Activated B cell treated with CpG ODN at 0.5 μM for 24 hours (primary cell): ENCODE measurements at places on chromosomes 1 and 21.

DNA sequence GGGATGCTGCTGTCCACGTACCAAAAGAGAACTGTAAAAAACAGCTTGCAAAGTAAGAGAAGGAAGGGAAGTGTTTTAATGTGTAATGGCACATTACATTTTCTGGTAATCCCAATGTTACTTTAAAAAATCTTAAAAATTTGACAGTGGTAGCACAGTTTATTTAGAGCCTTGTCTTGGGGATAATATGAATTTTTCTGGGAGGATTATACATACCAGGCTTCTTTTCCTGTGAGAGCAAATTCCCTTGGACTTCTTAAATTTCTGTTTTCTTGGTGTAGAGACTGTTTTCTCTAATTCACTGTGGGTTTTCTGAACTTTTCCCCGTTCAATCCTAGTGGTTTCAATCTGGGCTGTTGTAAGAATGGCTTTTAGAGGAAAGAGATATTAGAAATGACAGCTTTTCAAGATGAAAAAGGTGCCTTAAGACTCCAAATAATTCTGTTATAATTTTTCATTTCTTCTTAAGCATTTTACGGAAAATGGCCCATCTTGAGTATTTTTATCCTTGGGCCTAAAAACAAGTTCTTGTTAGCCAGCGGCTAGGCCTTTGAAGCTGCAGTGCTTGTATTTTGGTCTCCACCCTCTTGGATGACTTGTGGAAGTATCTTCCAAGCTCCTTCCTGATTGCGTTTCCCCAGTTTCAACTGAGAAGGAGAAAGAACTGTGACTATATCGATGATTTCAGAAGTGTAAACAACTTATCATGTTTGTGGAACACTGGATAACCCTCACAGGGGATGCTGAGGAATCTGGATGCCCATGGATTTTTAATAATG is 70.0 kb downstream of the LEPR start:
- H3K27me3 ChIP-seq: peaks cover 2% of the 10 kb centered on the region
- DNase-seq: no peak
- H3K27ac ChIP-seq: no peak overlapping the region
- no peaks in the 10 kb centered on the region for H3K4me1 ChIP-seq
- H3K36me3 ChIP-seq: no peaks in the 10 kb centered on the region
- no peak overlapping the region for H3K4me3 ChIP-seq

DNA sequence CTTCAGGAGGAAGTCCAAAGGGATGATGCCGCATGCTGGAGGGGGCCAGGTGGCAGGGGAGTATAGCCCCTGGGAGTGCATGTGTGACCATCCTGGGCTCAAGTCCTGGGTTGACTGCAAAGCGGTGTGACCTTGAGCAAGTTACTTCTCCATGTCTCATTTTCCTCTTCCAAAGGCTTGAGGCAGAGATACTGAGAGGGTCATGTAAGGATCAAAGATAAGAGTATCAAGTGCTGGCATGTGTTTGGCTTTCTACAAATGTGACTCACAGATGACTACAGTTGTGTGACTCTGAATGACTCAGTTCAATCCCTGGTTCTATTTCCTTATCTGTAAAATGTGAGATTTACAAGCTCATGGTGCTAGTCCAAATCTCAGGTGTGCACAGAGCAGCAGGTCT is 26.1 kb downstream of the PROK1 start:
- H3K36me3 ChIP-seq: no peaks in the 10 kb centered on the region
- no peak for DNase-seq
- H3K27me3 ChIP-seq: peaks cover 31% of the 10 kb centered on the region

DNA sequence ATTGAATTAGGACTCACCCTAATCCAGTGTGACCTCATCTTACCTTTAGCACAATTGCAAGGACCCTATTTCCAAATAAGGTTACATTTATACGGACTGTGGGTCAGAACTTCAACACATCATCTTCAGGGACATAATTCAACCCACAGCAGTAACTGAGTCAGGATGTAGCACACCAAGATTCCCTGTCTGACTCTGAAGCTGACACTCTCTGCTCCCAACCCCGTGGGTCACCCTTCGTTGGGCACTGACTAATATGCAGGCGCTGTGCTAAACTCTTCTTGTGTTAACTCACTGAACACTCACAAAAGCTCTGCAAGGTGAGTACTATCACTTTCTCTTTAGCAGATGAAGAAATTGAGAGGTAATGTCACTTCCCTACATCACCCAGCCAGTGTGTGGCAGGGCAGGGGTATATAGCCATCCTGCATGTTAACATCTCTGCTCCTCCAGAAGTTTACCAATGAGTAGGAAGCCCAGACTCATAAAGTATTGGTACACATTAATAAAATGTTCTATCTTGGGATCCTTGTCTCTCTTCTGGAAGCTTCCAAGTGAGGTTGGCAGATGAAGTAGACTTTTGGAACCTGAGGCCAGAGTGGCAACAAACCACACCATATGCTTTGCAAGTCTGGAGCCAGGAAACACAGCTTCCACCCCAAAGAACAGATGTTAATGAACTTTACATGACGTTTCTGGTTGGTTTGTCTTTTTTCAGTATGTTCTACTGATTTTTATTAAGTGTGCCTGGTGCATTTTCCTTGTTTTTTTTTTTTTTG is 139.2 kb upstream of the KLHDC7A start:
- no peaks in the 10 kb centered on the region for H3K27me3 ChIP-seq
- H3K27ac ChIP-seq: no peak overlapping the region

DNA sequence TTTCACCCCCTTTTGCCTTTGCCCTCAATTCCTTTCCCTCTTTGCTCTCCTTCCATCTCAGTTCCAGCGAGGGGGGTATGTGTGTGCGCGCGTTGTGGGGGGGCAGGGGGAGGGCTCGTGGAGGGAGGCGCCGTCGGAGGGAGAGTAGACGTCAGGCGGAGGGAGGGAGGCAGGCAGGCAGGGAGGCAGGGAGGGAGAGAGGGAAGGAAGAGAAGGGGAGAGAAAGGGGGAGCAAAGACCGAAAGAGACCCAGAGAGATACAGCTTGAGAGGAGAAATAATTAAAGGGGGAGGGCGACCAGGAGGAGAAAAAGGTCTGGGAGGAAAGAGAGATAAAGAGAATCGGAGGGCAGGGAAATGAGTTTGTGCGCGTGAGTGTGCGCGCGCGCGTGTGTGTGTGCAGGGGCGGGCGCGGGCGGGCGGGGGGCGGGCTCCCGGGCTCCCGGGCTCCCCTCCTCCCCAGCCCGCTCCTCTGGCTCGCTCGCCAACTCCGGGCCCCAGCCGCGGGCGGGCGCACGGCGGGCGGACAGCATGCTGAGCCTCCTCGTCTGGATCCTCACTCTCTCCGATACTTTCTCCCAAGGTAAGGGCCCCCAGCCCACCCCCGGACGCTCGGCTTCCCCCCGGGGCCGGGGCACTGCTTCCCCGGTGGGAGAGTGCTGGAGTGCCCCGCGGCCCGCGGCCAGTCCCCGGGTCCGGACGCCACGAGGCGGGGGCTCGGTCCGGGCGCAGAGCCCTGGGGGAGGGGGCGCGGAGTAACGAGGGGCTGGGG is at the start of gene KIRREL1:
KIRREL1 (plus strand) TSS at position 499 of the 771 bp plus-strand sequence; CDS start at position 531, 32 bp downstream.
- peak within 1 kb of the TSS; percentile 79 for H3K4me3 ChIP-seq
- peak; percentile 26 for DNase-seq
- H3K4me1 ChIP-seq: peaks cover 16% of the 10 kb centered on the region
- H3K27ac ChIP-seq: no peak within 1 kb of the TSS
- H3K27me3 ChIP-seq: peaks cover 40% of the 10 kb centered on the region

GRCh38 chr1:241990040-241990439 is 8.9 kb downstream of the MAP1LC3C start:
- no peak for DNase-seq
- H3K4me3 ChIP-seq: no peak overlapping the region
- no peaks in the 10 kb centered on the region for H3K4me1 ChIP-seq
- no peak overlapping the region for H3K27ac ChIP-seq
- H3K27me3 ChIP-seq: peaks cover 2% of the 10 kb centered on the region

- no peaks in the 10 kb centered on the region for H3K4me1 ChIP-seq
- no peaks in the 10 kb centered on the region for H3K36me3 ChIP-seq
- no peak overlapping the region for H3K4me3 ChIP-seq
- peaks cover 2% of the 10 kb centered on the region for H3K27me3 ChIP-seq
- no peak for DNase-seq
Measured at GRCh38 chr1:118147522-118147921, 37.5 kb downstream of the SPAG17 start.

GRCh38 chr1:31843506-31843905 is 27.7 kb upstream of the SPOCD1 start:
- no peaks in the 10 kb centered on the region for H3K27me3 ChIP-seq
- H3K36me3 ChIP-seq: no peaks in the 10 kb centered on the region
- H3K4me3 ChIP-seq: no peak overlapping the region
- H3K4me1 ChIP-seq: peaks cover 26% of the 10 kb centered on the region
- DNase-seq: no peak

DNA sequence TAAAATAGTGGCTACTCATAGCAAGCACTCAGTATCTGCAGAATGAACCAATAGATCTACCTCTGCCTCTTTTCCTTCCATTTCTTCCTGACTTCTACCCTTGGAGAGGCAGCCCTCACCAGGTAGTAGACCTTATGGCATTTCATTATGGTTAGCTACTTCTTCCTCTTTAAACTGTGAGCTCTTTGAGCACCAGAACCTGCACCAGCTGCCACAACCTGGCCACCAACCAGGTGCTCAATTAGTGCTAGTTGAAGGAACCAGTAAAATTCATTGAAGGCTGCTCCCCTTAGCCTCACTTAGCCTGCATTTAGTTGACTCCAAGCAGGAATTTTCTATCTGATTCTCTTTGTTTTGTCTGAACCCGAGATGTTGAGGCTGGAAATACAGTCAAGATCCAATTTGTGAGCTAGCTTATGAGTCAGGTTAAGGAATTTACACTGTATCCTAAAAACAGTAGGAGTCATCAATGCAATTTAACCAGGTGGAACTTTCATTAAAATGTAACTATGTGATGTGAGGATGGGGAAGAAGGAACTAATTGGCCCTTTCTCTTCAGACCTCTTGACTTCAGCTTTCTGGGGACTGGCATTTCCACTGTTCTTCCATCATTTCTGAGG is 81.5 kb upstream of the UBE2U start:
- peaks cover 2% of the 10 kb centered on the region for H3K27me3 ChIP-seq
- no peak for DNase-seq
- H3K36me3 ChIP-seq: no peaks in the 10 kb centered on the region
- no peak overlapping the region for H3K4me3 ChIP-seq
- H3K27ac ChIP-seq: no peak overlapping the region

GRCh38 chr1:248610301-248610700 is 12.8 kb upstream of the OR2T10 start:
- H3K27ac ChIP-seq: no peak overlapping the region
- no peaks in the 10 kb centered on the region for H3K4me1 ChIP-seq

GRCh38 chr21:29335720-29336119 is 37.0 kb downstream of the BACH1 start:
- DNase-seq: no peak
- no peak overlapping the region for H3K27ac ChIP-seq
- peaks cover 78% of the 10 kb centered on the region for H3K36me3 ChIP-seq

GRCh38 chr1:198169672-198170071 is 12.9 kb downstream of the NEK7 start:
- H3K4me1 ChIP-seq: peaks cover 86% of the 10 kb centered on the region
- H3K36me3 ChIP-seq: no peaks in the 10 kb centered on the region
- DNase-seq: no peak
- H3K27me3 ChIP-seq: no peaks in the 10 kb centered on the region
- no peak overlapping the region for H3K4me3 ChIP-seq

GRCh38 chr1:203320591-203321272 is 15.4 kb downstream of the BTG2 start:
- H3K4me1 ChIP-seq: peaks cover 90% of the 10 kb centered on the region
- no peaks in the 10 kb centered on the region for H3K36me3 ChIP-seq
- peak overlapping the region; percentile 72 for H3K4me3 ChIP-seq
- DNase-seq: peak; percentile 53
- peak overlapping the region; percentile 96 for H3K27ac ChIP-seq

GRCh38 chr1:87402241-87403002 is 73.7 kb downstream of the LMO4 start:
- peaks cover 14% of the 10 kb centered on the region for H3K4me1 ChIP-seq
- no peaks in the 10 kb centered on the region for H3K36me3 ChIP-seq
- no peaks in the 10 kb centered on the region for H3K27me3 ChIP-seq
- H3K27ac ChIP-seq: no peak overlapping the region
- no peak overlapping the region for H3K4me3 ChIP-seq
- no peak for DNase-seq

- H3K27me3 ChIP-seq: no peaks in the 10 kb centered on the region
- H3K36me3 ChIP-seq: no peaks in the 10 kb centered on the region
- no peak overlapping the region for H3K4me3 ChIP-seq
- no peak for DNase-seq
Measured at GRCh38 chr1:48924099-48924498, 147.4 kb upstream of the BEND5 start.

GRCh38 chr1:178323067-178323466 is 173.7 kb downstream of the CLEC20A start:
- no peak overlapping the region for H3K4me3 ChIP-seq
- H3K27me3 ChIP-seq: peaks cover 10% of the 10 kb centered on the region
- H3K27ac ChIP-seq: no peak overlapping the region
- H3K4me1 ChIP-seq: peaks cover 10% of the 10 kb centered on the region
- DNase-seq: no peak

- no peaks in the 10 kb centered on the region for H3K27me3 ChIP-seq
- peaks cover 41% of the 10 kb centered on the region for H3K36me3 ChIP-seq
- peaks cover 65% of the 10 kb centered on the region for H3K4me1 ChIP-seq
- H3K4me3 ChIP-seq: peak overlapping the region; percentile 100
Measured at GRCh38 chr1:179883745-179884138, 1.7 kb downstream of the TOR1AIP1 start.

GRCh38 chr1:45654540-45655280 is 30.9 kb upstream of the CCDC17 start:
- H3K27ac ChIP-seq: no peak overlapping the region
- no peaks in the 10 kb centered on the region for H3K27me3 ChIP-seq
- no peak overlapping the region for H3K4me3 ChIP-seq
- H3K36me3 ChIP-seq: peaks cover 89% of the 10 kb centered on the region
- DNase-seq: no peak

DNA sequence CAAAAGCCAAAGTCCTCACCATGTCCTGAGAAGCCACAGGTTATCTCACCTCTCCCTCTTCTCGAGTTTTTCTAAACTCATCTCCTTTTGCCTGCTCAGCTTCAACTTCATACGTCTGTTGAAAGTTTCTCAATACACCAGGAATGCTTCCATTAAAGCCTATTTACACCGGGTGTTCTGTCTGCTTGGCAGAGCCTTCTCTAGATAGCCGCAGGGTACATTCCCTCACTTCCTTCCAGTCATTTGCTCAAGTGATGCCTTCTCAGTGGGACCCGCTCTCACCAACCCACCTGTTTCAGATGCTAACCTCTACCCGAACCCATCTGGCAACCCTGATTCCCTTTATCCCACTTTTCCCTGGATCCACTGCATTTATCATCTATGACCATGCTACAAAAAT is 257.0 kb upstream of the ADGRL2 start:
- no peak overlapping the region for H3K4me3 ChIP-seq
- H3K27me3 ChIP-seq: no peaks in the 10 kb centered on the region
- H3K4me1 ChIP-seq: no peaks in the 10 kb centered on the region
- no peak overlapping the region for H3K27ac ChIP-seq
- H3K36me3 ChIP-seq: no peaks in the 10 kb centered on the region

- no peak overlapping the region for H3K27ac ChIP-seq
- DNase-seq: no peak
- no peak overlapping the region for H3K4me3 ChIP-seq
- peaks cover 11% of the 10 kb centered on the region for H3K4me1 ChIP-seq
Measured at GRCh38 chr1:927234-927633, 3.5 kb downstream of the SAMD11 start.
